T-cell (primary cell): ENCODE measurements at places on chromosomes 16 and 17.

DNA sequence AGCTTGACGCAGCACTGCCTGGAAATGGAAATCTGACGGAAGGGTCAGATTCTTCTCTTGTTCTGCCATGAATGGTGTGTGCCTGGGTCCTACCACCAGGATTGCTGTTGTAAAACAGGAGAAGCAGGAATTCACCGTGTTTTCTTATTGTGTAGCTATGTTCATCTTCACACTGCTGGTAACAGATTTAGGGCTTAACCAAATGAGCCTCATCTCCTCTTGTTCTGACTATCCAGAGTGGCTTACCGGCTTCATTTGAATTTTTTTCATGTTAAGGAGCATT lies 97.3 kb upstream of the CHMP6 start:
- no peak for DNase-seq

DNA sequence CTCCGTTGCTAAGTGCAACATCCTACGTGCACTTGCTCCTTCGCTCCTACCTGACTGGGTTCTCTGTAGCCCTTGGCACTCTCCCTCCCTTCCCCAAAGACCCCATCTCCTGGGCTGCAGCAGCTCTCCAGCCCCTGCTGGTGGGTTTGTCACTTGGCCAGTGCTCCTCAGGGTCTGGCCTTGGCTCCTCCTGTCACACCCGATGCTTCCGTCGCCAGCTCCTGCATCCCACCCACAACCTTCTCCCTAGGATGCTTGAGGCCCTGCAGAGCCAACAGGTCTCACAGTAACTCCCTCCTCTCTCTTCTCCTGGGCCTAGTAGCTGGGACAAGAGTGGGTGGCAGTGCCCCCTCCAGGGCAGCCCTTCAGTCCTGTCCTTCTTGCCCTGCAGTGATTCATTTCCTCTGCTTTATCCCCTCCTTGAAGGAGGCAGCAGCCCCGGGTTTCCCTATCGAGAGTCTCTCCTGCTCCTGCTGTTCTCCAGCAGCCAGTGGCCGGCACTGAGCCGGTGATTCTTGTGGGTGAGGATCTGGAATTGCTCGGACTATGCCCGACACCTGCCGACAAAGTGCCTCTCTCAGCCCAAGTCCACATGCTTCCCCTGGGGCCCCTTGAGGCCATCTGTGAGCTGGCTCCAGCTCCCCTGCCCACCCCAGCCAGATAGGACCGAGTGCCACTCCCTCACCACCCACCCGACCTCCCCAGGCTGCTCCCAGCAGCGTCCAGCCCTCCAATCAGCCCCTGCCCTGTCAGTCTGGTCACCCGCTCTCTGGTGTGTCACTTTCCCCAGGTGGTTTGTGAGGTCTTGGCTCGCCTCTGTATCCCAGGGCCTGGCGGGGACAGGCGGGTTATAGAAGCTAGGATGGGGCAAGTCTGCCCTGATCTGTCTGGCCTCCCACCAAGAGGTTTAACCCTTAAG lies 3.8 kb downstream of the LITAFD start:
- DNase-seq, result no peak

DNA sequence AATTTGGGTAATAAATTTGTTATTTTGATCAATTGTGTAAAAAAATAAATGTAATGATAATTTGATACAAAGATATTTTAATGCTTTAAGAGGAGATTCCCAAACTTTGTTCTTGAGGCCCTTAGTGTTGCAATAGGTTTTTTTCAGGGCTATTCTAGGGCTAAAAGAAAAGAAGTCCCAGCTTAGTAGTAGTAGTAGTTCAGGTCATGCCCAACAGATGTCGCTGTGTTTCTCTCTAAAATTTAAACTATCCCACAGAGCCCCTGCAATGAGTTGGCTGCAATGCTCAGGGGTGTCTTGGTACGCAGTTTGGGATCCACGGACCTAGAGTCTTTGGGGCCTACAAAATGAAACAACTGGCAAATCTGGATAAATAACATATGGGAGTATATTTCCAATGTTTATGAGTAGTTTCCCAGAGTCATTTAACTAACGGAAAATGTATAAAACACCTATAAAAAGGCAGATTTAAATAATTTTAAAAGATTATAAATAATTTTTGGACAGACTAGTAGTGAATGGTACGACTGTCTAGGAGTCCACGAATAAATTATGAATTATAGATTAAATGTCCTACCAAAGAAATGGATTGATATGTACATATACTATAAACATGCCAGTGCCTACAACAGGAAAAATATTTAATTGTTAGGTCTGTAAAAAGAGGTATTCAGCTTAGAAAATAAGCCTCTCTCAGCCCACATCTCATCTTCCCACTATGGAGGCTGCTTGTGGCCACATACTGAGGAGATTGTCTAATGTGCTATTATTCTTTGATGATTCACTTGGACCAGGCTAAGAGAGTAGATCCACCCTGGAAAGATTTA lies 228.5 kb upstream of the PMFBP1 start:
- DNase-seq, result no peak

- no peak for DNase-seq
Observed at GRCh38 chr17:13403982-13404946, 197.5 kb downstream of the HS3ST3A1 start.

GRCh38 chr16:67254801-67255552 lies 6.2 kb downstream of the SLC9A5 start:
- DNase-seq, result no peak

- DNase-seq, result no peak
Observed at GRCh38 chr16:20626966-20627365, 50.8 kb upstream of the ACSM2B start.

- DNase-seq, result no peak
Observed at GRCh38 chr17:39231091-39231561, 5.4 kb upstream of the STAC2 start.

DNA sequence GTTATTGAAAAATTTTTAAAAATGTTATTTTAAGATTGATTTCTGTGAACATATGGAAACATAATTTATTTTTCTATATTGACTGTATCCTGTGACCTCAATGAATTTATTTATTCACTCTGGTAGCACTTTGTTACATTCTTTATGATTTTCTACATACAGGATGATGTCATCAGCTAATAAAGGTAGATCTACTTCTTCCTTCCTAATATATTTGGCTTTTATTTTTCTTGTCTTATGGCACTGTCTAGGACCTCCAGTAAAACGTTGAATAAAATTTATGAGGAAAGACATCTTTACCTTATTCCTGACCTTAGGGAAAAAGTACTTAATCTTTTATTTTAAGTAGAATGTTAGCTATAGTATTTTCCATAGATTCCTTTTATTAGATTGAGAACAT lies 78.8 kb upstream of the MAF start:
- DNase-seq, result no peak

DNA sequence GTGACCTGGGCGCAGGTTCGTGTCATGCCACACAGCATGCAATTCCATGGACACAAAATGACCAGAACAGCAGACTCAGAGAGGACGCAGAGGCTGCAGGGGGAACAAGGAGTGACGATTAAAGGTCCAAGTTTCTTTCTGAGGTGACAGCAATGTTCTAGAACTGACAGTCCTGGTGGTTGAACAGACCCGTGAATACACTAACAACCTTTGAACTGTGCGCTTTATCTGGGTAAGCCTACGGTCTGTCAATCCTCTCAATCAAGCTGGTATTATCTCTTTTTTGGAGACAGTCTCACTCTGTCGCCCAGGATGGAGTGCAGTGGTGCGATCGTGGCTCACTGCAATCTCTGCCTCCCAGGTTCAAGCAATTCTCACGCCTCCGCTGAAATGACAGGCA lies 134.1 kb downstream of the ZNF778 start:
- DNase-seq, result no peak

GRCh38 chr16:17963185-17963836 lies 373.2 kb downstream of the NPIPA8 start:
- no peak for DNase-seq

DNA sequence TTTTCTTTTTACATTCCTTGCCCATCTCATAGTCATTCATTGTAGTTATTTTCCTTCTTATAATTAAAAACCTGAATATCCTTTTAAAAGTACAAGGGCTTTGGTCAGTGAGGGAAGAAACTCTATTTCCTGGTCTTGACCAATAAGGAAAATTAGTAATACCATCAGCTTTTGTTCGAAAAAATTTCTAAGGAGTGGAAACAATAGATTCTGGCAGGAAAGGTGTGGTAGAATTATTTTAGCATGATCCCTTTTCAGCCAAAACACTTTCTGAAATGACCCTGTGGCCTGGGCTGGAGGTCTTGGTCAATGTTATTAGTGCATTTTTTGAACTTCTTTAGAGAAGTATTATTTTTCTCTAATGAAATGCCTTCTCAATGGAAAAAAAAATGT lies 36.6 kb downstream of the IQCK start:
- no peak for DNase-seq

- DNase-seq, result no peak
Observed at GRCh38 chr16:10959161-10959560, 14.8 kb downstream of the CLEC16A start.

DNA sequence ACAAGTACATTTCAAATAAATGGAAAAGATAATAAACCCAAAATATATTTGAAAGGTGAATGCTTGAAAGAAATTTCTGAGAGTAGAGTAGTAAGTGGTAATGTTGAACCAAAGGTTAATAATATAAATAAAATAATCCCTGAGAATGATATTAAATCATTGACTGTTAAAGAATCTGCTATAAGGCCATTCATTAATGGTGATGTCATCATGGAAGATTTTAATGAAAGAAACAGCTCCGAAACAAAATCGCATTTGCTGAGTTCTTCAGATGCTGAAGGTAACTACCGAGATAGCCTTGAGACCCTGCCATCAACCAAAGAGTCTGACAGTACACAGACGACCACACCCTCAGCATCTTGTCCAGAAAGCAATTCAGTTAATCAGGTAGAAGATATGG lies 84.2 kb downstream of the C17orf58 start:
- no peak for DNase-seq

DNA sequence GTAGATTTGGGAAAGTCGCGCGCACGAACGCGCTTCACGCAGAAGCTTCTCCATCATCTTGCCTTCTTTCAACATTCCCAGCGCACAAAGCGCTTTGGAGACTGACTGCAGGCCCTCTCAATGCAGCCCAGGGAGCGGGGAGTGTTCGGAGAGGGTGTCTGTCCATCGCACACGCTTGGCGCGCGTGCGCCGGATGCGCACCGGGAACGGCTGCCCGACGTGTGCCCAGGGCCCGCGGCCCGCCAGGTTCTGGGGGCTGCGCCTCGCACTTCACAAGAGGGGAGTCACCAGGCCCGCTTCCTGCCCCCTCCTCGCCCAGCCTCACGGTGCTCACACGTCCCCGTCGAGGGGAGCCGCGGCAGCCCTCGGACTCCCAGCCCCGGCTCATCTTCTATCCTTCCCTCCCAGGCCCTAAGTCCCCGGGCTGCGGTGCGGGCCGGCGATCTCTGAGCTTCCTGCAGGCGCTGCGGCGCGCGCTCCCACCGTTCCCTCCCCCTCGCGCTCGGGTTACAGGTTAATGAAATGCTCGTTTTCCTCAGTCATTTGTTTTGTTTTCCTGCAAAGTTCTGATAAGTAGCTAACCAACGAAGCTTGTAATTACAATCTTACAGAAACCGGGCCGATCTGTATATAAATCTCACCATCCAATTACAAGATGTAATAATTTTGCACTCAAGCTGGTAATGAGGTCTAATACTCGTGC lies 2.8 kb upstream of the IRX3 start:
- no peak for DNase-seq

GRCh38 chr17:40320756-40321523 lies 12.0 kb downstream of the RARA start:
- DNase-seq, result peak; percentile 69

- DNase-seq, result no peak
Observed at GRCh38 chr16:29315916-29316517, 90.5 kb downstream of the NPIPB11 start.

DNA sequence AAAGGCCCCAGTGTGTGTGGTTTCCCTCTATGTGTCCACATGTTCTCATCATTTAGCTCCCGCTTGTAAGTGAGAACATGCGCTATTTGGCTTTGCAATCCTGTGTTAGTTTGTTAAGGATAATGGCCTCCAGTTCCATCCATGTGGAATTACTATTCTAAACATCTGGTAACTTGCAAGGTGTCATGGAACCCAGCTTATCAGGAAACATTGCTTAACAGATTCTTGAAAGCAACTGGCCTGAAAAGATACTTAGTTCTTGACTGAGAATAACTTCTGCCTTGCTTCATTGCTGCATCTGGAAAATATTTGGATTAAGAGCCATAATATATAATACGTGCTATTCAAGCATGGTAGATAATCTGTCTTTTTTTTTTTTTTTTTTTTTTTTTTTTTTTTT lies 27.8 kb downstream of the PAFAH1B1 start:
- no peak for DNase-seq

DNA sequence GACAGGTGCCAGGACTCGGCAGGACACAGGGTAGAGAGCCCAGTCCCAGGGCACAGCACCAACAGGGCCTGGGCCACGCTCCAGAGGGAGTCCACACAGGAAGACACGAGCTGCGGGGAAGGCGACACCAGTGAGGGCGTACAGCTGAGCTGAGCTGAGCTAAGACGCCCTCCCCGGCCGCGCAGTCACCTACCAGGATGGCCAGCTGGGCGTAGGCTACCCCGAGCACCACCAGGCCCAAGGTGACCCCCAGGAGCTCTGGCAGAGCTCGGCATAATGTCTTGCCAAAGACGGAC lies 42.6 kb downstream of the TSC2 start:
- DNase-seq, result no peak

DNA sequence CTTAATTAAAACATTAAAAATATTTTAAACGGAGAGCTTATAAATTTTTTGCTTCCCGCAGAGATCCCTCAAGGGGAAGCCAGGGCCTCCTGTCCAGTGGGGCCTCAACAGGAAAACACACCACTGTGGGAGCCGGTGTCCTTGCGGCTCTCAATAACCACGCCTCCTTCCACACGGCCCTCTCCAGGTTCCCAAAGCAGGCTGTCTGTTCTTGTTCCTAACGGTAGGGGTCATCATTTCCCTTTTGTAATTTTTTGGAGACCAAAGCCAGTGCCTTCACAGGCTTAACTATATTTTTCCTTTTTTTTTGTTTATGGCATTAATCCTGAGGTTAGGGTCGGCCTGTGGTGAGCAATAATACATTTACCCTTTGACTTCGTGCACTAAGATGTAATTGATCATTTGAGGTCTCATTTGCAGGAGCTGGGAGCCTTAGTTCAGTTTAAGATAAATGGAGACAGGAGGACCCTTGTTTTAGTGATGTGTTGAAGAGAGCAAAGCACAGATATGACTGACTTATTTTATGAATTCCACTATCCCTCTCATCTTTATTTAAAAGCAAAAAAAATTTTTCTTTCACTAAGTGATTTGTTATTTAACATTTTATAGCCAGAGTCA lies 77.5 kb upstream of the N4BP1 start:
- no peak for DNase-seq

DNA sequence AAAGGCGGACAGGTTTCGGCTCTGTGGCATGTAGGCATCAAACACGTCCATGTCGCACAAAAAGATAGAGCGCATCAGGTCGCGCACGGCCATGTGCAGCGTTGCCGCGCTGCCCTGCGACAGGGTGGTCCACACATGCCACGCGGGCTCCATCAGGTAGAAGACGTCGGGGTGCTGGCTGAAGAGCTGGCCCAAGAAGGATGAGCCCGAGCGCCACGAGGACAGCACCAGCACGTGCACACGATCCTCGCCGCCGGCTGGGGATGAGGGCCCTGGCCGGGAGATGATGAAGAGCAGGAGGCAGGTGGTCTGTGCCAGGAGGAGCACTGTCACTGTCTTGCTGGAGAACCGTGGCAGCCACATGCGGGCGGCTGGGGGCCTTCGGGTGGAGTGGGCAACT lies 5.9 kb downstream of the CHST5 start:
- DNase-seq, result no peak
